ENCODE measurements at places on chromosomes 5 and 9.

- DNase-seq = no peak
Observed at GRCh38 chr5:9833871-9834270, 203.7 kb upstream of the TAS2R1 start.

DNA sequence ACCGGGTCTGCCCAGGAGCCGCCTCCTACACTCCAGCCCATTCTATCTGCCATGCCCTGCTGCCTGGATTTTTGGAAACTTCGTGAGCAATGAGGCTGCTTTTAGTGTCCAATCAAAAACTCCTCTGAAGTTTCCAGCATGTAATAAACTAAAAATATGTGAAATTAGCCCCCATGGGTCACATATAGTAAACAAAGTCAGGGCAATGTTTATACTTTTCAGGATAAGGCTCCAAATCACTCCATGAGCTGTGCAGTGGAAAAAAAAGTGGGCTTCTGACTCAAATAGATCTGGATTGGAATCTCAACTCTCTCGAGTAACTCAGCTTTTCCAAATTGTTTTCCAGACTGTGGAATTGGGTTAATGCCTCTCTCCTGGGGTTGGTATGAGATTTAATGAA, 68.2 kb downstream of the PIK3R1 start:
- DNase-seq = no peak

- DNase-seq = no peak
Observed at GRCh38 chr5:177188775-177189174, 55.2 kb downstream of the NSD1 start.

DNA sequence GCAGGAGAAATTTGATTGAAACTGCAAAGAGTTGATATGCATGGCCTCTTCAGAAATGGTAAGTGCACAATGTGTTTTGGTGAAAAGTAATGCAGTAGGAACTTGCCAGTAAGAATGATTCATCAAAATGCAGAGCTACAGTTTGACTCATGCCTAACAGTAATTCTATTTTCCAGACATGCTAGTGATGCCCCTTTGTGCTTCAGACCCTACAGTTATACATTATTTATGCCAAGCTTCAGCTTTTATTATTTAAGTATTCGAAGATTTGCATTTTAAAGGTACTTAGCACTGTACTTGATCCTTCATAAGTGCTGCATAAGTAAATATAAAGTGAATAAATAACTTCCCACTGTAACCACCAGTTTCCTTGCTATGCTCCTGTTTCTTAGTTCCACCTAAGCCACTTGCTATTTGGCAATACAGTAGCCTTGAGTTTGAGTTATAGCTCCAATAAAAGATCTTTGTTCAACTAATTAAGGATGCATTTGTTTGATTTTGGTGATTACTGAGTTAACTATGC, 3.6 kb upstream of the SPATA31E1 start:
- DNase-seq = no peak

DNA sequence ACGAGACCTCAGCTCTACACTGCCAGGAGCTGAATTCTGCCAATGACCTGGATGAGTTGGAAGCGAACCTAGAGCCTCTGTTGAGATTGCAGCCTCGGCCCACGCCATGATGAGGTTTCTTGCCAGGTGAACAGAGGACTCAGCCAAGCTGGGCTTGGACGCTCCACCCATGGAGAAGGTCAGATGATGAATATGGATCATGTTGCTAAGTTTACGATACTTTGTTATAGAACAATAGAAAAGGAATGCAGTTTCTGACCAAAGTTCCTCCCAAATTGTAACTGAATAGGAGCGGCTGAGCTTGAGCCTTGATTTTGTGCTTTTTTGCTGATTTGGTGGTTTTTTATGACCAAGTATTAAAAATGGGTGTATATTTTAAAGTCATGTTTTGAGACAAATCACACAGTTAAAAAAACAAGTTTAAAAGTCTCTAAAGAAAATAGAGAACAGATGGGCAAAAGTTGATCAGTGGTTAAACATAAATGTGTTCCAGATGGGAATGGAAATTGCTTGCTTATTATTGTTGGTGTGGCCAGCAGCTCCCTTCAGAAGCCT, 32.9 kb downstream of the ROPN1L start:
- no peak for DNase-seq

DNA sequence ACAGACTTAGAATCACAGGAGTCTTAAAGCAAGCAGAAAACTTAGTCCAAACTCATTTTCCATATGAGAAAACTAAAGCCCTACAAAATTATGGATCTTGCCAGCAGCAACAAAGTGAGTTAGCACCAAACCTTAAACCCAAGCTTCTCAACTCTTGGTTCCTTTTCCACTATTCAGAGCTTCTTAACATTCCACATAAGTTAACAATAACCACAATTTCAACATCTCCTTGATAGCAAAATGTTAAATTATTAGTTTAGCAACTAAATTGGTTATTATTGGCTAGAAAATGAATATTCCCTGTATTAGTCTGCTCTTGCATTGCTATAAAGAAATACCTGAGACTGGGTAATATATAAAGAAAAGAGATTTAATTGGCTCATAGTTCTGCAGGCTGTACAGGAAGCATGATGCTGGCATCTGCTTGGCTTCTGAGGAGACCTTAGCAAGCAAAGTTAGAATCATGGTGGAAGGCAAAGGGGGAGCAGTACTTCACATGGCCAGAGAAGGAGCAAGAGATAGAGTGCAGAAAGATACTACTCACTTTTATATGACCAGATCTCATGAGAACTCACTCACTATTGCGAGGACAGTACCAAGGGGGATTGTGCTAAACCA, 26.2 kb upstream of the ARSB start:
- DNase-seq = no peak

- DNase-seq = no peak
Observed at GRCh38 chr9:75163764-75164163, 75.5 kb downstream of the OSTF1 start.

- no peak for DNase-seq
Observed at GRCh38 chr9:98667005-98667640, 41.6 kb downstream of the GABBR2 start.

- no peak for DNase-seq
Observed at GRCh38 chr9:129740174-129740573, 12.7 kb downstream of the PTGES start.

- no peak for DNase-seq
Observed at GRCh38 chr5:64800926-64801325, 32.2 kb downstream of the CWC27 start.

GRCh38 chr9:69549310-69550202, 122.6 kb downstream of the APBA1 start:
- DNase-seq = no peak

DNA sequence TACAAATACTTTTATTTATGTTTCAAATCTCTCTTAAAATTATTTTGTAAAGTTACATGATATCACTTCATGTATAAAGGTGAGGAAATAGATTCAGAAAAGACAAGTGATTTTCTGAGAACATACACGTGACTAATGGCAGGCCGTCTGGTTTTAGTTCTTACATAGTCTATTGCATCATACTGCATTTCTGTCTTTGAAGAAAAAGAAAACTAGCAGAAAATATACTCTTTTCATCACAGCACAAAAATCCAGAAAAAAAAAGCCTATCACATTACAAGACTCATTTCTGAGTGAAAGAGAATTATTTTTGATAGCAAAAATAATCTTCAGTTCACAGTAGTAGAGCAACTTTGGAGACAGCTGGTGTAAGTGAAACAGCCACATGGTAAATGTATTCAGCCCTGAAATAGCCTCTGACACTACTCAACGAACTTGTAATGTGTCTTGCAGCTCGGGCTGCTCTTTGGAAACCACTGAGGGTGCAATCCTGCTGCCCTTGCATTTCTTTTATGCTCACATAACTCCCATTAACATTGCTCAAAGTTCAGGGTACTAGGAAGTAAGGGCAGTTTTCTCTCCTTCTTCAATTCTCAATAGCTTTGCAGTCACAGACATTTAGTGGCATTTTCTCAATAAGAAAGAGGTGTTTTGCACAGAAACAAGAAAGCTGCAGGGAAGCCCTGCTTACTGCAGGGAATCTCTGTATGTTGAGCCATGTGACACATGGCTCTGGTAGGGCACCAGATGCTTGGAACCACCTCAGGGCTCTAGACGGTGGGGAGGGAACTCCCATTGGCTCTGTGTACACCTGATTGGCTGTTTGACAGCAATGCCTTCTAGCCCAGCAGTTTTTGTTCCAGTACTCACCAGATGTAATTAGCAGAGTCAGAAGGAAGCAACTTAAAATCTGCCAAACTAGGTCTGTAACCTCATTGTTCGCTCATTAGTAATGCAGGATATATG, 845.3 kb upstream of the PTPRD start:
- DNase-seq = no peak

DNA sequence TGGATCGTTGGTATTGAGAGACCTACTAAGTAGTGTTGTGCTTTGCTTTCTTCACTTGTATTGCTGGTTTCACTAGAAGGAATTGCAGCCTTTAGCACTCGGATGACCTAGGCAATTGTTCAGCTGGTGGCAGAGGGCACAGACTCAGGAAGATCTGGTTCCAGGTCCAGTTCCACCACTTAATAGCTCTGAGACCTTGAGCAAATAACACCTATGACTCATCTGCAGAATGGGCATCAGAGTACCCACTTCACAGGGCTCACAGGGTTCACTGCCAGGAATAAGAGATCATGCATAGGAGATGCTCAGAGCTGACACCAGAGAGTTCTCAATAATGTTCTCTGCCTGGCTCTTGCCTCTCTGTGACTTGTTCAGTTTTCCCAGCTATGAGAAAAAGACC, 133.6 kb downstream of the SIL1 start:
- no peak for DNase-seq

DNA sequence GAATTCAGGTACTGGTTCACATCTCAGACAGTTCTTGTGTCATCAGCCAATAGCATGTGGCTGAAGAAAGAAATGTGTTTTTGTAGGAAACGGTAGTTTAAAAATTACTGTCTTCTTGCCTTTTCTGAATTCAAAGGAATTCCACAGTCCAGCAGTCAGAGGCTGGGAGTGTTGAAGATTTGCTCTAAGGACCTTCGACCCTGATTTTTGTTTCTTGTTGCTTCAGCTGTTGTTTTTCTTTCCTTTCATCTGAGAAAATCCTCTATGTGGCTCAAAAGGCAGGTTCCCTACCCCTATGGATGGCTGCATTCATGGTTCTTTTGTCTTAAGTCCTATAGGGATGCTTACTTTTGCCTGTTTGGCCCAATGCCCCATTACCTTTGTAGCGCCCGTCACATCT, 304.9 kb downstream of the TMEM167A start:
- DNase-seq = no peak

GRCh38 chr9:69243116-69243515, 69.0 kb downstream of the TJP2 start:
- no peak for DNase-seq

- no peak for DNase-seq
Observed at GRCh38 chr5:76688836-76689235, 27.1 kb upstream of the F2R start.

DNA sequence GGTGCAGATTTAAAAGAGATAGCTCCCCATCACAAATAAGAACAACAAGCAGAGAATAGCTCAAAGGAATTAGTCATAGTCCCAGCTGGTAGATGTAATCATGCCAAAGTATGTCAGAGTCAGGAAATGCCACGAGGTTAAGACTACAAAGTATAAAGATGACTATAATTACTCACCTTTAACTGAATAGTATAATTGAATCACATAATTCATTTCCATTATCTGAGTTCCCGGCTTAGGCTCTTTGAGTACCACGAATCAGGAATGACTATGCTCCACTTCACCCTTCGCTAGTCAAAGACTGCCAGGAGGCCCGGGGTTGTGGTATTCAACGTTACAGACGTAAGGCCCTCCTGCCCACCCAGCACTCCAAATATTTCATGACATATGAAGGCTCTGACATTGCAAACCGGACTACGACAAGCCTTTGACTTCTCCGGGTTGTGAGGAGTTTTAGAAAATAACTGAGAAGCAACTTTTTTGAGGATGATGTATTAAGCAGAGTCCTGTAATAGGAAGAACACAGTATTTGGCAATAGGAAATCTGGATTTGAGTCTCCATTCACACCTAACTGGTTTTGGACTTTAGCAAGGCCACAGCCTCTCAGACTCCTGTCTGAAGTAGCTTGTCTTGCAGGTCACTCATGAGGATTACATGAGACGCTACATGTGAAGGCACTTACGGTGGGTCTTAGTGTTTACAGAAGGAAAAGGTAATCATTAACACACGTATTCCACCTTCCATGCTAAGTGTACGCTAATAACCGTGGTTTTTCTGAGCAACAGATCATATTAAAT, 64.6 kb downstream of the ENC1 start:
- DNase-seq = no peak

DNA sequence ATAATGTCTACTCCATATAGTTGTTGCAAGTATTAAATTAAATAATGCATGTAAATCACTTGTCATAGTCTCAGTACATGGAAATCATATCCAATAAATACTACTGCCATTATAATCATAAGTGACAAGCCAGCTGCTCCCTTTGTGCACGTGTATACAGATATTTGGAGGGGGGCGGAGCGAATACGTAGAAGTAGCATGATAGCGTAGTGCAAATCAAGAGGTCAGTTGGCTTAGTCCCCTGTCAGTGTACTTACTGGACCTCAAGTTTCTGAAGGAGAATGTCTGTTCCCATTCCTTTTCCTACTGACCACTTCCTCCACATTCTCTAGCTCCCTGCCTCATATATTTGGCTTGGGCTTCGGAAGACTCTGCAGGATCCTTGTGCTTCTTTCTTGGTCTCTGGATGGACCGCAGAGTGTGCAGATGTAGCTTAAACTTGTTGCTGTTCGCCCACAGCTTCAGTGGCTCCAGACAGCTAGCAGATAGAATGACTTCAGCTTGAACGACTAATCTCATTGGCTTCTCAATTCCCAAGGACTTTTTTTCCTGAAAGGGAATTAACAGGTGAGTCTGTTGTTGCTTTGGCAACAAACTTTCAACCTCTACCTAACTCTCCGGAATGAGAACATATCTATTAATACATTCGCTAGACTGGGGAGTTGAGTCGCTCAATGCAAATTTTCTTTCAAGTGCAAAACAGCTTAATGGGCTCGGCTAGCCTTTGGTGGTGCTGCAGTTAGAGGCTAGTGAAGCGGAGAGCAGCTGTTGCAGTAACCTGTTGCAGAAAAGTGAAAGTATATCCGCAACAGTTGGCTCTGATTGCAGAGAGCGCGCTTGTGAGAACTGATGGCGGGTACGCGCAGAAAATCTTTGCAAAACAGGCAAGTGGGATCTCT, at the start of gene PCDHB1:
Gene PCDHB1, plus strand, starts transcription at position 753 of the 899 bp plus-strand sequence. Its CDS starts 97 bp downstream, at position 850.
- DNase-seq = no peak

DNA sequence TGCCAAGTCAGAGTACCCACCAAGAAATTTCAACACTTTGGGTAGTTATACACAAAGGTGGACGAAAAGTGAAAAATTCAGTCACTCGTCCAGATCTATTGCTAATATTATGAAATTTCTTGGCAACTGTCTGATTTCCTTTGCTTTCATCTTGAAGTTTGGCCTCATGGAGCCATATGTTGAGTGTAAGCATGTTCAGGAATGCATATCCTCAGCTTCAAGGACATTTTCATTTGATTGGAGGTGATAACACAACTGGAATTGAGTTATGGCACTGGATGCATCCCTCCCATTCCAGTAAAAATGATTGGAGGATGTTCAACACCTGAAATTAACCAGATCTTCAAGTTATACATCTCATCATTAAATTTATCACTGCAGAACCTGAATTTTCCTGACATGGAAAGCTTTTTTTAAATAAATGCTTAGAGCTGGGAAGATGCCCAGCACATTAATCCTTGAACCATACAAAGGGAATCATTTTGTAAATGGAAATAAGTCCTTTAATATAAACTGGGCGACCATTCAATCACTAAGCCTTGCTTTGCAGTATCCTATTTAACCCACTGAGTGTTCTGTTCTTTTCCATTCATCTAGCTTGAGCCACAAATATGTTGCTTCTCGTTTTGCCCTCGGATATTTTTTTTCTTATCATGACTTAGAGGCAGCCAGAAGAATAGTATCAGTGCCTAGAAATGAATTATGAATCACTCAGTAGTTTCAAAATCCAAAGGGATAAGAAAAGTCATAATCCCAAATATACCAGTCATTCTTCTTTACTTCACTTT, 273.7 kb upstream of the PIK3R1 start:
- DNase-seq = no peak

GRCh38 chr5:172943283-172943841, 15.9 kb upstream of the RPL26L1 start:
- DNase-seq = no peak

Measured in activated naive CD4-positive, alpha-beta T cell (primary cell).